Stimulated activated naive CD4-positive, alpha-beta T cell treated with Interleukin-2 at 50 U/mL for 16 hours (primary cell): ENCODE measurements at places on chromosomes 5 and 9.
A peak's percentile ranks its signal among the peaks of the same experiment; 100 is the strongest.

DNA sequence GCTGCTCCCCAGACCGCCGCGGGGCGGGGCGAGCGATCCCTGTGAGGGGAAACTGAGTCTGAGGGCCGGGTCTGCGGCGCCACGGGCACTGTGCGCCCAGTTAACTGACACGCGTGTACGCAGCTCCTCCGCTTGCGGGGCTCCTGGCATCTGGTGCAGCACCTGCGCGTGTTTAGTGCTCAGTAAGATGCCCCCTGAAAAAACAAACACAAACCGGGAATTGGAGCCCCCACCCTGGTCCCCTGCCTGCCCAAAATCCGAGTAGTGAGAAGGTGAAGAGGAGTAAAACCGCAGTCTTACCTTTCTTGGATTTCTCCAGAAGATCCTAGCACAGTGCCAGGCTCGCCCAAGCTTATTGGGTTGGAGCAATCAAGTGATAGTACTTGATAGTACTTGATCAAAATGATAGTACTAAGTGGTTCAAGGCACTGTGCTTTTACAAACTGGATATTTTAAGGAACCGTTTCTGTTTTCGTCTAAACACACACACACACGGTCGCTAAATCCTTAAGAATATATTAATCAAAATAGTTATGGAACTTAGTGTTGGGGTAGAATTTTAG, 2.7 kb upstream of the TRAF1 start:
- no peak for DNase-seq

DNA sequence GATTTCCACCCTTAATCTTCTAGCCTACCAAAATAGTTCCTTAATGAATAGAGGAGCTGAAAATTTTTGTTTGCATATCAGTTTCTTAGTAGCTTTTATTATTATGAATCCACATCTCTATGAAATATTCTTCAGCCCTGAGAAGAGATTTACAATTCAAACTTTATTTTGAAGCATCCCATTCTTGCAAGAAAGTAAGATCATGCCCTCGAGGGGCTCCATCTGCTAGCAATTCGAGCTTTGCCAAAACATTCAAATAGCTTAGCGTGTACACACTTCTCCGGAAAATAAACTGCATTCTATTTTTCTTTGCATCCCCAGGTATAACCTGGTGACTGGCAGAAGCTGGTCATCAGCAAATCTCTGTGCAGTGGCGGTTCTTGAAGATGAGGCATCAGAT, 370.7 kb downstream of the MTRR start:
- no peak for DNase-seq

GRCh38 chr9:4126184-4126865, 173.5 kb downstream of the GLIS3 start:
- DNase-seq = no peak

DNA sequence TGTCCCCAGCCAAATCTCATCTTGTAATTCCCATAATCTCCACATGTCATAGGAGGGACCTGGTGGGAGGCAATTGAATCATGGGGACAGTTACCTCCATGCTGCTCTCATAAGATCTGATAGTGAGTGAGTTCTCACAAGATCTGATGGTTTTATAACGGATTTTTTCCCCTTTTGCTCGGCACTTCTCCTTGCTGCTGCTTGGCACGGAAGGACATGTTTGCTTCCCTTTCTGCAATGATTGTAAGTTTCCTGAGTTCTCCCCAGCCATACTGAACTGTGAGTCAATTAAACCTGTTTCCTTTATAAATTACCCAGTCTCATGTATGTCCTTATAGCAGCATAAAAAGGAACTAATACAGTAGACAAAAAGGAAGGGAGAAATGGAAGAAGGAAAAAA, 76.7 kb upstream of the CCNG1 start:
- DNase-seq = no peak

DNA sequence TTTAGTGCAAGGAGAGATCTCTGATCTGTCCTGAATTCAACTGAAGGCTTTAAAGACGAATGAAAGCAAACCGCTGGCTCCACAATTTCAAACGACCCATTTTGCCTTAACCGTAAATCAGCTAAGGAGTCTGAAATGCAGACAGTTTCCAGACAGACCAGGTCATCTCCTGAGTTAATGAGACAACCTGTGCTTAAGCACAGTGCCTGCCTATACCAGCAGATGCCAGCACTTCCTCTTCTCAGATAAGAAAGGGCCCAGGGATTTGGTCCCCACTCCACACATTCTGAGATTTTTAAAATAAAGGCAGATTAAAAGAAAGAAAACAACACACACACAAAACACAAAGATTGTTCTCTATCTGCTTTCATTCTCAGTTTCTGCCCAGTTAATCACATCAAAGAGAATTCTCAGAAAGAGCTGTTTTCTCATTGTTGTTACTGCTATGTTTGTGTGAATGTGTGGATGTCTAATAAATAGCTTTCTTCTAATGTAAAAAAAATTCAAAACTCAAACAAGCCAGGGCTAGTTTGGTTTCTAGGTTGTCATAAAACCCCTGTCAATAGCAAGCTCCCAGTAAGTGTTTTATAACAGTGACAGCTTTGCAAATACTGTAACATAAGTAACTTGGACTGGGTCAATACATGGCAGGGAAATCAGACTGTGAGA, 157.7 kb upstream of the SLC24A2 start:
- DNase-seq = no peak

GRCh38 chr5:172719211-172719610, 51.8 kb downstream of the DUSP1 start:
- DNase-seq = no peak

GRCh38 chr5:76325876-76326491, 77.1 kb upstream of the IQGAP2 start:
- DNase-seq = peak; percentile 14

DNA sequence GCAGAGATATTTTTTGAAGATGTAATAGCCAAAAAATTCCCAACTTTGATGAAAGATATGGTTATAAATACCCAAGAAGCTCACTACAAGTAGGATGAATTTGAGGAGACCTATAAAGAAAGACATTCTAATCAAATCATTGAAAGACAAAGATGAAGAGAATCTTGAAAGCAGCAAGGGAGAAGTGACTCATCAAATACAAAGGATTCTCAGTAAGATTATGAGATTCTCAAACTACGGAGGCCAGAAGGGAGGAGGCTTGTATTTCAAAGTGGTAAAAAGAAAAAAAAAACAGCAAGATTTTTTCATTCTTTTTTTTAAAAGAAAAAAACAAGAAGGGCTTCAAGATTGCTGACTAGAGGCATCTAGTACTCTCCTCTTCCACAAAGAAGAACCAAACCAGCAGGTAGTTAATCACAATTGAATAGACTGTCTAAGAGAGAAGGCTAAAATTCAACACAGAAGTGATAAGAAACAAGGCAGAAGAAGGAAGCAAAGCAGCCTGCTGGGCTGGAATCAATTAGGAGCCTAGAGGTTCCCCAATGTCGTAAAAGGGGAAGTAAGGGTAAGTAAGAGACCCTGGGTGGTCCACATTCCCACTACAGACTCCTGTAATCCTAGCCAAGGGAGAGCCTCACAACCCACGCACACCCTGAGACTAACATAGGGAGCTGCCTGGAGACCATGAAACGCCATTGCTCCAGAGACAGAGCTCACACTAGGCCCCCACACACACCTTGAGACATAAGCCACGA, 59.1 kb upstream of the NIPAL4 start:
- no peak for DNase-seq

DNA sequence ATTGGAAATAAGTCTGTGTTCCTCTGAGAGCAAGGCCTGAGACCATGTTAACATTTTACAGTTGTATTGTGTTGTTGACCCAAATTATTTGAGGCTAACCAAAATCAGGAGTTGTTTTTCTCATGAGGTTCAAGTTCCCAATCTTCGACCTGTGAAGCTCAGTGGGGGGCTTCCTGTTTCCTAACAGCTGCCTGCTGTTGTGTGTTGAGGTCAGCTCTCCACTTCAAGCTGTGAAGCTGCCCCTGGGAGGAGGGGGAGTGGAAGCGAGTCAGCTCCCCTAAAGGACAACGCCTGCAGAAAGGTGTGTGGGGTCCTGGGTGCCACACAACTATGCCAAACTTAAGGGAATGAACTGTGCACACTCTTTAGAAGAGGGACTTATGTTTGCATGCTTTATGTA, 295.5 kb downstream of the IRX1 start:
- DNase-seq = no peak

DNA sequence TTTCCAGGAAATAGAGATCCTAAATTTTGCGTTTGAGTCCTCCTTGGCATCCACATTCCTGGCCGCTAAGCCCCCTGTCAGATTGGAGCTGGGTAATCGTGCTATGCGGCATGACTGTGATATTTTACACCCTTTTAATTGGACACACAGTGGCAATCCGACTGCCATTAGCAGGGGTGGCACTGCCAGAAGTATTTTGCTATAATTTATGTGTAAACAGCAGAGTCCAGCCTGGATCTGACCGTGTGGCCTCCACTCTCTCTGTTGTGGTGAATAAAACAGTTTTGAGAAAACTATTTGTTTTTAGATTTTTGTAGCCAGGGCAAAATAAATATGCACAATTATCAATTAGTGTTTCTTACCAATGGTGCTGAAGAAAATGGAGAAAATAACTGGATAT, 281.0 kb upstream of the IRX2 start:
- no peak for DNase-seq

DNA sequence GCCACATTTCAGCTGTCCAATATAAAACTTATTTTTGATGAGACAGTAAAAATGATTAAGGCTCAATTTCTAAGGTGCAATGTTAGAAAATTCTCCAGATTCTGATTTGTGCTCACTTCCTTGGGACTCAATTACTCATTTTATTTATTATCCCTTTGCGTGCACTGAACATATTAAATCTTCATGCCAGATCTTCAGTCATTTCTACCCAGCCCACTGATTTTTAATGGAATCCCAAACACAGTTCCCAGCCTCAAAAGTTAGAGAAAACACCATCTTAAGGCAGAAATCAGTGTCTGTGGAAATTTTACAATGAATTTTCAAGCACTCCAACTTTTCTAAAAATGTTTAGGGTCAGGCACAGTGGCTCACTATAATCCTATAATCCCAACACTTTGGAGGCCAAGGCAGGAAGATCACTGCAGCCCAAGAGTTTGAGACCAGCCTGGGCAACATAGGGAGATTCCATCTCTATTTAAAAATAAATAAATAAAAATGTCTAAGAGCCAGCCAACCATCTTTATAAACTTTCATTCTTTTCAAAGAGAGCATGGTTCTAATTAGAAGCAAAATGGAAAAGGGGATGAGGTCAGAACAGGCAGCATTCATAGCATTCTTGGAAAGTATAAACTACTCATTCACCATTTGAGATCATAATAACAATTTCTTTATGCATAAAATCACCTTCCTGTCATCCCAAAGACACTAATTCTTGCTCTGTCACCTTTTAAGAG, 53.7 kb downstream of the TLE1 start:
- DNase-seq = no peak

DNA sequence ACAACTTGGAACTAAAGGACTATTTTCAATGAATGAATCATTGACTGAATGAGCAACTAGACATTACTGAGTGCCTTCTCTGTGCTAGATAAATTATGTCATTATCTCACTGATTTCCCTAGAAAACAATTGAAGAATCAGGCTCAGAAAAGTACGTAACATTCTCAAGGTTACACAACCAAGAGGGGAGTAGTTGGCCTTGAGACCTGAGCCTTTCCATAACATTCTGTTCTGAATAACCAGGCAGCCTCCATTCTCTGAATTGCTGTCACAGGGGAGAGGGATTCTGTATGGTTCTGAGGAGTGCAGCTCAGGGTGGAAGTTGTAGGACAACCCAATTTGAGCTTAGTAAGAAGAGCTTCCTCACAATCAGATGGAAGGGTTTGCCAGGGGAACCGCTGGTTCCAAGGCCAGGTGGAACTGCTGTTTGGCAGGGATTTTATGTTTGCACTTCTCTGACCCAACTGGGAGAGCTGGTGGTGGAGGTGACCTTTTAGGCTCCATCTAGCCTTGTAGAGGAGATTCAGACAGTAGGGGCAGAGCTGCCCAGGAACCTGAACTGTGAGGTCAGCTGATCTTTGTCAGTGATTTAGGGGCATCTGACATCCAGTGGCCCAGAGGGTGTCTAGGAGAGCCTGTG, 16.3 kb downstream of the POLR1E start:
- no peak for DNase-seq

- no peak for DNase-seq
These were observed 33.8 kb downstream of the DOCK8 start for GRCh38 chr9:248278-248961.

DNA sequence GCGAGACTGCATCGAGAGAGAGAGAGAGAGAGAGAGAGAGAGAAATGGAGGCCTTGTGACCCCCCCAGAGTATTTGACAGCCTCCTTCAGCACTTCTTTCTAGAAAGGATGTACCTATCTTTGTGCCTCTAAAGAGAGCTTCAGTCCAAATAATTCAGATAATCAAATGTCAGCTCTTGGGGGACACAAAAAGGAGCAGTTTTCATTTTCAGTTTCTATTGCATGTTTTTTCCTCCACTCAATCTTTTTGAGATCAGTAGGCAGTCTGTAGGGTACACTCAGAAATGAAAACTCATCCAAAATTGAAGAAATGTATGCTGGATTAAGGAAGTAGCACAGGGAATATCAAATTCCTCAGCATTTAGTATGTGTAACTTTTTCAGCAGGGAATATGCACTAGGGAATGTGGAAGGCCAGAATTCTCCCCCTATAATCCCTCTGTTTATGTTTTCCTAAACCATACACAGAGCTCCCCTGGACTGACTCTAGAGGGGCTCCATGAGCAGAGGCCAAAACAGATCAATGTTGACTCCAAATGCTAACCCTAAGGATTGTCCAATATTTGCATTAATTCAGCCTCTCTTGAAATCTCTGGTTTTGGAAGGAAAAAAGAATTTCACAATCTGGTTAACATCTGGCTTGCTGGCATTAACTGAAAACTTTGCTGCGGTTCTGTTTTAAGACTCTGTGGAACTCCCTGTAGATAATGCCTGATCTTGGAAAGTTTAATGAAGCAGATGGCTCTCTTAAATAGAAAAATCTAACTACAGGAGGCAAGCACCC, 250.1 kb downstream of the CEMIP2 start:
- DNase-seq = no peak

- no peak for DNase-seq
These were observed 88.9 kb upstream of the TRPM3 start for GRCh38 chr9:71210326-71210725.

GRCh38 chr5:167867281-167867680, 424.2 kb upstream of the WWC1 start:
- DNase-seq = no peak

DNA sequence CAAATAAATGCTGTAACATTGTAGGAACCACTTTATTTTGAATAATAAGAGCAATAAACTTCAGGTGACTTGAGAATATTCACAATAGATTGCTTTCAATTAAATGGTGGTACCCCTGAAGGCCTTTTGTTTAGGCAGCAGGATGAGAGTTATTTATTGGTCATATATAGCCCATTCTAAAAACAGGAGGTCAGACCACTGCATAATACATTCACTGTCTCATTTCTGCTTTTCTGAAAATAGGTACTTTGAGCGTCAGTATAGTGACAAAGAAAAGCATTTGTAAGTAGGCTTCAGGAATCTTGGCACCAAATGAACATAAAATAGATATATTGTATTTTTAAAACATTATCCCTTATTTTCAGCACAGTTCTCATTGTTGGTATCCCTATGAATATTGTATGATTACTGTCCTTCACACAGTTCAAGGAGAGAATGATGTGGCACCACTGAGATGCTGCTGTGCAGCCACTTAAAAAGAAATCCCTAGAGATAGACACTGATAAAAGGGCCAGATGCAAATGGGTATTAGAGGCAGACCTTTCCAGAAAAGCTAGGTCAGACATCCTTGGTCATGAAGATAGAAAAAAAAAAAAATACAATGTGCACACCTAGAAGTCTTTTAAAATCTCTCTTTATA, 381.8 kb upstream of the ST8SIA4 start:
- DNase-seq = no peak

GRCh38 chr9:79470954-79471353, 100.8 kb upstream of the TLE4 start:
- DNase-seq = no peak
